ENCODE measurements at places on chromosomes 2 and 18. TPM values are rescaled to one million over a fixed set of nuclear protein-coding genes. Genes with fewer than 3 reads are reported as not detected.

The KRTCAP3 gene
- 3.8 TPM for total RNA-seq

The HES6 gene
- total RNA-seq, result 8.0 TPM

The CRYGD gene
- not detected for total RNA-seq

The PLCD4 gene
- total RNA-seq, result 0.30 TPM

The CD28 gene
- 117 TPM for total RNA-seq

The SCN7A gene
- total RNA-seq, result not detected
